ENCODE measurements at places on chromosomes 6 and 20.

GRCh38 chr20:16405254-16405653, 168.0 kb downstream of the KIF16B start:
- DNase-seq: no peak

DNA sequence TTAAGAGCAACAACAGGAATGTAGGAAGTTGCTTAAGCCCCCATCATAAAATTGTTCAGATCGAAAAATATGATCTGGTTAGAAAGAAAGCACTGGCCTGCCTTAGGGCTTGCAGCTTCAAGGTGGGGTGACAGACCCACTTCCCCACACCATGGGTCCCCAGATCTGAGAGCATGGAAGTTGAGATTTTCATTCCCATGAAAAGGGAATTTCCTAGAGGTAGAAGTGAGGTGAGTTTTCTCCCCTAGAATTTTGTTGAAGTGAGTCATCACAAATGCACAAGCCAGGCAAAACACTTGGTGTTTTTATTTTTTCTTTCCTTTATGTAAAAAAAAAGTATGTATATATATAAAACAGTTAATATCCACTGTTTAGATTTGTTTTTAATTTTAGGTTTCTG, 213.6 kb upstream of the SUPT3H start:
- peak; percentile 32 for DNase-seq

DNA sequence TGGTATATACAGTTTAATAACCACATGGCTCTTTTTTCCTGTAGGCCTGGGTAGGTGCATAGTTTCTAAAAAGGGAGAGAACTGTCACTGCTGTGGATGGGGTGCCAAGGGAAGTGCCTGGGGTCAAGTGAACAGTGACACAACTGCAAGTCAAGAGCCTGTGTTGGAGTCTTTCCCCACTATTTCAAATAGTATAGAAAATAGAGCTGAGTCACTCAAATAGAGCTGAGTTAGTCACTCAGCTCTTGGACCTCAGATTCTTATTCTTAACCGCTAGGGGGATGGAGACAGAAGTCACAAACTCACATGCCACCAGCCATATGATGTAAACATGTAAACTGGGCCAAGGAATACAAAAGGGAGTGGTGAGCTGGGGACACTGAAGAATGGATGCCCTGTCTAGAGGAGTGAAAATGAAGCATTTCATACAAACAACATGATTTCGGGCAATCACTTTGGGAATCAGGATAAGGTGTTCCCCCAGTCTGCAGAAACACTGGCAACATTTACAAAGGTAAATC, 2.1 kb downstream of the NQO2 start:
- DNase-seq: peak; percentile 77

- DNase-seq: no peak
Measured at GRCh38 chr6:5203546-5203945, 57.2 kb downstream of the LYRM4 start.

DNA sequence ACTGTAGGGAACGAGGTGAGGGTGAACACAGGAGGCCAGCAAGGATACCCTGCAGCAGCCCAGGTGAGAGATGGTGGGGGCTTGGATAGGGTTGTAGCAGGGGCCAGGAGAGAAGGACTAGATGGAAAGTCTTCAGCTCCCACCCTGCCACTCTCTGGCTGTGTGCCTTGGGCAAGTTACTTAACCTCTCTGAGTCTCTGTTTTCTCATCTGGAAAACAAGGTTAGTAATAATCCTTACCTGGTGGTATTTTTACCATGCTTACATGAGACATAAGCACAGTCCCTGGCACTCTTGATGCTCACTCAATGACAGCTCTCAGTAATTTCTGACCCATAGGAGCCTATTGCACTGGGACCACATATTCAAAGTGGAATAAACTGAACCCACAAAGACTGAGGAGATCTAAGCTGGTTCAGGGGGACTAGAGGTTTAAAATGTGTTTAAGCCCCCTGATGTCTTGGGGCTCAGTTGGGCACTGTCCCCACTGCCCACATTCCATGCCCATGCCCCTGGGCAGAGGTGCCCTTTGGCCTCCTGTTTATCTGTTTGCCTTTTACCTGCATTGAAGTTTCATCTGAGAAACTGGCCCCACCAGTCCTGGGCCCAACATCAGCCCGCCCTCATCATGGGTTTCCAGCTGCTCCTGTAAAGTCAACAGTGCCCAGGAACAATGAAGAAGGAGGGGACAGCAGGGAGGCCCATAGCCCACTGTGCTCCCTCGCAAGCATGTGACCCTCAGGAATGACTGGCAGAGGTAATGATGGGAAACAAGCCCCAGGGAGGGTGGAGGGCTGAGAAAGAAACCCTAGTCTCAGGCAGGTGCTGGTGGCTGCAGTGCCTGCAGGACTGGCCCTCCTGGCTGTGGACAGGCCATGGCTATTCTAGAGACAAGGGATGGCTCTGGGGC, 104.0 kb downstream of the VEGFA start:
- no peak for DNase-seq

DNA sequence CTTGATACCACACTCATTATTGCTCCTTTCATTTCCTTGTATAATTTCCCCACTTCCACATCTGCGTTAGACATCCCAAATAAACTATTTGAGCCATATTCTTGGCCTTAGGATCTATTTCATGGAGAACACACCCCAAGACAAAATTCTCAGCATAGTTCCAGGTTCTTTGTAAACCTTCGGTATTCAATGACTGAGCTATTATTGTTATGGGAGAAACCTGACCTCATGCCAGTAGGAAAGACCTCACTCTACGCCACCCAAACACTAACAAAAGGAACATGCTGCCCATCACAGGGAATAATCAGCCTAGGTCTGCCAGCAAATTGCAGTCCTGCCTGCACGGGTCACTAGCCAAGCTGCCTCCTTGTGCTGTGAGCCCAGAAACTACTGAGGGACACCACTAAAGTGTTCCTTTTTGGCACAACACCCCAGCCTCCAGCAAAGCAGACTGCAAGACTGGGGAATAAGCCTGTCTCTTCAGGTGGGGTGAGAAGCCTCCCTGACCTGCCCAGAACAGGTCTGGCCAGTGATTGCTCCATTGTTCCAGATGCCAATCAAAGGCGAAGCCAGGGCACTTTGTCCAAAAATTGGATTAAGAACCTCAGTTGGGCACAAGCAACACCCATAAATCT, 371.8 kb downstream of the MAFB start:
- no peak for DNase-seq

- DNase-seq: peak; percentile 75
Measured at GRCh38 chr6:26175428-26176181, 88.4 kb downstream of the HFE start.

- no peak for DNase-seq
Measured at GRCh38 chr20:24825591-24825990, 123.5 kb upstream of the CST7 start.

GRCh38 chr6:153208706-153209105, 77.6 kb upstream of the RGS17 start:
- DNase-seq: no peak

DNA sequence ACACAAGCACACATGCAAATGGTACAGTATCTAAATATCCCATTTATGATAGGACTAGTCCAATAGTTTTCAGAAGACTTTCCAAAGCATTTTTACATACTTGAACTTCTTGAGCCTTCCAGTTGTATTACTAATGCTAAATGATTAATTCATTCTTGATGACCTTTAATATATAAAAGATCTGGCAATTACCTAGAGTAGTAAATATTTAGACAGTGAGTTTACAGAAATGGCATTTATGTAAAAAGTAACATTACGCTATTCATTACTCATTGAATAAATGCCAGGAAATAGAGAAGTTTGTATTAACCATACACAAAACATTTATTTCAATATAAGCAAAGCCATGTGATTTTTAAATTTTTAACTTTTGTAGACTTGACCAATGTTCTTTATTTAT, 158.8 kb downstream of the DST start:
- peak; percentile 86 for DNase-seq

DNA sequence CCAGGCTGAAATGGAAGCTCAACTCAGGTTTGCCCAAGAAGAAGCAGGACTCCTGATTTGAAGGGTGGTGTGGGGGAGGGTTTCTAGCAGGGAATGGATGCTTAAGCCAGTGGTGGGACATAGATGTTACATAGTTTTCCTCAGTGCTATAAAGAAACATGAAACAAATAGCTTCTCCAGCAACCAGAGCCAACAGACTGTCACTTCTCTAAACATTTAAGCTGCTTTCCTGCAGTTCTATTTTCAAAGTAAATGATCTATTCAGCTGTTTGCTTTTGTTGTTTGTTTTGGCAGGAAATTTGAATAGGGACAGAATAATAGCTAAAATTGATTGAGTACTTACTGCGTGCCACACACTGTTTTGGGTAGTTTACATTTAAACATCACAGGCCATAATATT, 169.0 kb downstream of the UST start:
- DNase-seq: no peak

DNA sequence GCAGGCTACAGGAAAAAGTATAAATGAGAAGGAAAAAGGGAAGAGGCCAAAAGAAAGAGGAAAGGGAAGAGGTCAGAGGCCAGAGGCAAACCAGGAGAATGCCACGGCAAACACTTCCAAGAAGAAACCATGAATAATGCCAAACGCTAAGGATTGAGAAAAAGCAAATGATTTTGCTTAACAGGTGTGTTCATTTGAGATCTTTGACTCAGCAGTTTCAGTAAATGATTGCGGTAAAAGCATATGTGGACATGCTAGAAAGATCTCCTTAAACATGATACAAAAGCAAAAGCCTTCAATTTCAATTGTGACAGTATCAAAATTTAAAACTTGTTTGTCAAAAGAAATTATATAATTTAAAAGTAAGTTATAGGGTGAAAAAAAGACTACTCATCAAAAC, 70.6 kb downstream of the UBE3D start:
- no peak for DNase-seq

DNA sequence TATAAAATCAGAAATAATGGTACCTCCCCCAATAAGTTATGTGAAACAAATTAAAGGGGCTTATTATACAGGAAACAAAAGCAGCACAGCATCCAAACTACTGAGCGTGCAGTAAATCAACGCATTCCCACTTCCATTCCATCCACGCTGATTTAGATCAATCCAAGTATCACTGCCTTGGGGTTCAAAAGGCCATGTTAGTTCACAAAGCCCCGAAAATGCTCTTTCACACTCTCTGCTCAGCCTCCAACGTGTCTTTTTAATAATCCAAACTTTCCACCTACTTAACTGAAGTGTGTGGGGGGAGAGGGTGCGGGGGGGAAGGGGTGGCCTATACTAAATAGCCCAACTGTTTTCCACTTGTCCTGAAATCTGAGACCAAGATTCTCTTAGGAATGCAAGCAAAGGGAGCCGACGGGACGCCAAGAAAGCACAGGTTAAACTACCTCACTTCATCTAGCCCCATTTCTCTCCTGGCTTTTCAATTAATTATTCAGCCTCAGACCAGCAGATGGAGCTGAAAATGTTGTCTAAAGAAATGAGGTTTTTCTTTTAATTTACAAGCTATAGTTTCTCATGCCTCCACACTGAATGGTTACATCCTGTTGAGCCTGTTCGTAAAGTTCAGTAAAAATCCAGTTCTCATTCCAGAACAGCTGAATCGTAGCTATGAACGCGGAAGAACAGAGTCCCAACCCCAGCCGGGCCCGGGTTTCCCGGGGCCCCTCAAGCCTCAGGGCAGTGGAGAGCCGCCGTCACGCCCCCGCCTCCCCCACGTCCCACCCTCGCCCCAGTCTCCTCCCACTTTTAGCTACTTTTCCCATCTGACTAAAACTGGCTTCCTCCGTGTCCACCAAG, 1.0 kb upstream of the NXT1 start:
- DNase-seq: no peak

- peak; percentile 99 for DNase-seq
Measured at GRCh38 chr20:47464380-47465101, 37.1 kb upstream of the NCOA3 start.

- no peak for DNase-seq
Measured at GRCh38 chr6:80095600-80095999, 10.9 kb upstream of the BCKDHB start.

- DNase-seq: peak; percentile 30
Measured at GRCh38 chr6:113654396-113654795, 202.7 kb upstream of the MARCKS start.

DNA sequence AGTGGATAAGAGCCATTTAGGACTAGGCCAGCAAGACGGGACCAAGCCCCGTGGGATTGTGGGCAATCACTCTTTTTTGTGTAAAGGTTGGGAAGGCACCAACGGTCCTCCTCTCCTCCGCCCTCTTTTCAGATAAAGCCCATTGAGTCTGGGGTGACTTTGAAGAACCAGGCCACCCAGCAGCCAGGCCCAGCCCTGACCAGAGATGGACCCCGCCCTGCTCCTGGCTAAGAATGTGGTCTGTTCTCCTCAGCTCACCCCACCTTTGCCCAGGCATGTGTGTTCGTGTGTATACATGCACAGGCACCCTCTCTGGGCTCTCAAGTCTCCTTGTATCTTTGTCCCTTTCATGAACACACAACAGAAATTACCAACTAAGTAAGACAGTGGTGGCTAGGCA, 9.1 kb downstream of the SDC4 start:
- no peak for DNase-seq

GRCh38 chr6:18280084-18280483, 15.8 kb upstream of the DEK start:
- DNase-seq: no peak

GRCh38 chr6:142822842-142823241, 122.1 kb downstream of the HIVEP2 start:
- no peak for DNase-seq

GRCh38 chr6:41122373-41122772, 31.8 kb downstream of the TREML1 start:
- DNase-seq: peak; percentile 57

- peak; percentile 44 for DNase-seq
Measured at GRCh38 chr6:43061861-43062260, 2.4 kb downstream of the KLC4 start.

- peak; percentile 79 for DNase-seq
Measured at GRCh38 chr6:87929843-87930288, 117.8 kb upstream of the SPACA1 start.

All from IMR-90 (cell line).